ENCODE measurements at places on chromosomes 13 and 19. TPM values are rescaled to one million over a fixed set of nuclear protein-coding genes. Genes with fewer than 3 reads are reported as not detected.

The TMPRSS9 gene
- total RNA-seq = not detected

The THSD8 gene
- 2.7 TPM for total RNA-seq

The KLHL1 gene
- total RNA-seq = not detected

The MBD3L3 gene
- not detected for total RNA-seq

The ZNF491 gene
- 2.8 TPM for total RNA-seq

The OR7C1 gene
- not detected for total RNA-seq

The CAMSAP3 gene
- 60.5 TPM for total RNA-seq

The ZNF497 gene
- total RNA-seq = 1.2 TPM

GRCh38 chr13:77740097-77740735, 42.7 kb downstream of the SLAIN1 start:
- no peak for DNase-seq

GRCh38 chr13:34900288-34900739, 41.8 kb upstream of the NBEA start:
- no peak for DNase-seq

DNA sequence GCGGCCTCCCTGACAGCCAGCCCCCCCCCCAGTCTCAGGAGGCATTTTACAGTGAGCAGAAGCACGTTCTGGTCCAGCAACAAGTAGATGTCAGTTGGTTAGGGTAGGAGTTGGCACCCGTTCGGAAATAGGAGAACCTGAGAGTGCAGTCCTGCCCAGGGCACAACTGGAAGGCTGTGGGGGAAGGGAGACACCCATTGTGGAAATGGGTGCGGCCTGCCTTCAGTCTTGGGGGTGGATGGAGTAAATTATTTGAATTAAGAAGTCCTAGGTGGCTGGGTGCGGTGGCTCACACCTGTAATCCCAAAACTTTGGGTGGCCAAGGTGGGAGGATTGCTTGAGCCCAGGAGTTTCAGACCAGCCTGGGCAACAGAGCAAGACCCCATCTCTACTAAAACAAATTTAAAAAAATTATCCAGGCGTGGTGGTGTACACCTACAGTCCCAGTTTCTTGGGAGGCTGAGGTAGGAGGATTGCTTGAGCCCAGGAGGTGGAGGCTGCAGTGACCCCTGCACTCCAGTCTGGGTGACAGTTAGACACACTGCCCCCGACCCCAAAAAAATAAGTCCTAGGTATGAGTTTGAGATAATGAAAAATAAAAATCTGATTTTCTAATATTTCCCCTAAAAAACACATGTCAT, 1.2 kb downstream of the CIRBP start:
- DNase-seq = peak; percentile 60

DNA sequence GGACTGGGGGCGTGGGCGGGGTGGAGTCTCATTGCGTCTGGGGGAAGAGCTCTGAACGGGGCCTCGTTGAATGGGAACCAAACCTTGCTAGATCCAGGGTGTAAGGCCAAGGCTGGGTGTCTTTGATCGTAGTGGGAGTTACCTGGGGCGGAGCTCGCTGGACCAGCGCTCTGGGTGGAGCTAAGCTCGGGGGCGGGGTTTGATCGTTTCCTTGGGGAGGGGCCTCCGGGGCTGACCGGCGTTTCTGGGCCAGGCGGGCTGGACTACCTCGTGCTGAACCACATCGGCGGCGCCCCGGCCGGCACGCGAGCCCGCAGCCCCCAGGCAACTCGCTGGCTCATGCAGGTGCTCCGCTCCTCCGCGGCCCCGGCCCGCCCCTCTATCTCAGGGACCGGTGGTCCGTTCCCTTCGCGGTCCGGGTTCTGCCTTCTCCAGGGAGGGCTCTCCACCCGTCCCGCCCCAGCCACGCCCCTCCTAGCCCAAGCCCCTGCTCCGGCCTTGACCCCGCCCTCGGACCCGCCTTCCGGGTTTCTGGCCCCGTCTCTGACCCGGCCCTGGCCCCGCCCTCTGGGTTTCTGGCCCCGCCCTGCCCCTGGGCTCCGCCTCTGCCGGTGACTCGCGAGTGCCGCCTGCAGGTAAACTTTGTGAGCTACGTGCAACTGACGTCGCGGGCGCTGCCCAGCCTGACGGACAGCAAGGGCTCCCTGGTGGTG, 3.3 kb upstream of the RPL36 start:
- DNase-seq = peak; percentile 99

DNA sequence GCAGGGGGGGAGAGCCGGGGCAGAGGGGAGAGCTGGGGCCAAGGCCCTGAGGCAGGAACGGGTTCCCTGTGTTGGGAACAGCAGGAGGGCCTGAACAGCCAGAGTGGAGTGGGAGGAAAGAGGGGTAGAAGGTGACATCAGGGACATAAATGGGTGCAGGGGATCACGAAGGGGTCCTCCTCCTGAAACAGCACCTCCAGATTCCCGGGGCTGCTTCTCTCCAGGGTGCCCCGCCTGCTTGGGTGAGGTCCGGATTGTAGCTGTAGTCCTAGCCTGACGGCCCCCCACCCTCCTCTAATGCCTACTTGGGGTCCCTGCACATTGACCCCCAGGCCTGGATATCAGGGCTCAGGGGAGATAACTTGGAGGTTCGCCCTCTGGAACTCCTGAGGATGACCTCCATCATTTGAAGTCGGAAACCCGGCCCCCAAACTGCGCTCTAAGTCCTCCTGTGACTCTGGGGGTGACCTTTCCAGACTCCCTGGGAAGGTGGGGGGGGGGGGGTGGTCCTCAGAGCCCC, 473 bp upstream of the SCN1B start:
- no peak for DNase-seq

- DNase-seq = no peak
Observed at GRCh38 chr13:89034015-89034414, 1362.8 kb downstream of the SLITRK5 start.

- no peak for DNase-seq
Observed at GRCh38 chr13:112732679-112733078, 42.8 kb downstream of the ATP11A start.

- no peak for DNase-seq
Observed at GRCh38 chr19:28956961-28957360, 256.0 kb downstream of the UQCRFS1 start.

DNA sequence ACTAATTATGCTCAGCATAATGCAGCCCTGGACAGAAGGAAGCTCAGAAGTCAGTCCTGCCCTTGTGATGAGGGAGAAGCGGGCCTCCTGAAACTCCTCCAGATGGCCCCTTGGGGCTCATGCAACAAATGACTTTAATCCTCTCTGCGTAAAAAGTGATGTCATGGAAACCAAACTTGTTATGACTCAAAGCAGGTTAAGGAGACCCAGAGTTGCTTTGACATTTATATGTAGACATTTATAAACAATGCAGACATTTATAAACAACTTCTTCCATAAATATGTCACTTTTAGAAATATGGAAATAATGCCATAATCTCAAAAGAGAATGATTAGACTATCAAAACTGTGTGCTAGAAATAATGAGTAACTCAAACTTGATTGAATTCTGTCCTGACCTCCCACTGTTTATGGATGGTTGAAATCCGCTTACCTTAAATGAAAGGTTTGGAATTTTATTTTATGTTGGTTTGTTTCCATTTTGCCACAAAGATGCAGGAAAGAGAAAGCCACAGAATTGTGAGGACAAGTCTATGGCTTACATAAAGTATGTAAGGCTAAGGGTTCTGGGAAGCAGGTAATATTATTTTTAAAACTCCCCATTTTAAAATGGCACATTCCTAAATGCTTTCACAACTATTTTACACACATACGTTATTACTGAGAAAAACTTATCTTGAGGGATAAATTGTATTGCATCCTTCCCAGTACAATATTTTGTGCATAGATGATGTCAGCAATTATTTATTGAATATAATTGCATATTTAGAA, 73.7 kb downstream of the CYSLTR2 start:
- DNase-seq = no peak

DNA sequence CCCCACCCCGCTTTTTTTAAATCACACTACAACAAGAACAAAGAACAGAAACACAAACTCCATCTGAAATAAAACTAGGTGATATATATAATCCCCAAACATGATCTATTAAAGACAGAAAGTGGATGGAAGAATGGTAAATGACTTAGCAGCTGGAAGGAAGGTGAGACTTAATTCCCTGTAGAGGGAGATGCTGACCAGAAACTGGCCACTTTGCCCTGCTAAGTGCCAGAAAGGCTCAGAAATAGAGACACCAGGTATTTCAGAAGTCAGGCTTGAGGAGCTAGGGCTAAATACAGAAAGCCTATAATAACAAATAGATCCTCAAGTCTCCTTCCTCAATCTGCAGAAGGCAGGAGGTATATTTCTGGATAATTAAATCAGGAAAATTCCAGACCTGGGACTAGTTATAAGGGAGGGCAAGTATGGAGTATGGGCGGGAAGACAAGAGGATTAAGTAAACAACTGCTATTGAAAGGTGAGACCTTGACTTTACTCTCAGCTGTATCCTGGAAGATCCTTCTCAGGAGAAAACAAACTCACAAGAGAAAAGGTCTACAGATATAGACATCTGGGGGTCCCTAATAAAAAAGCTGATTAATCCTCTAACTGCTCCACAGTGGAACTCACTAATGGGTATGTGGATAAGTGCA, 32.2 kb downstream of the MTRF1 start:
- DNase-seq = no peak

GRCh38 chr19:23822735-23823134, 64.0 kb upstream of the ZNF681 start:
- no peak for DNase-seq

DNA sequence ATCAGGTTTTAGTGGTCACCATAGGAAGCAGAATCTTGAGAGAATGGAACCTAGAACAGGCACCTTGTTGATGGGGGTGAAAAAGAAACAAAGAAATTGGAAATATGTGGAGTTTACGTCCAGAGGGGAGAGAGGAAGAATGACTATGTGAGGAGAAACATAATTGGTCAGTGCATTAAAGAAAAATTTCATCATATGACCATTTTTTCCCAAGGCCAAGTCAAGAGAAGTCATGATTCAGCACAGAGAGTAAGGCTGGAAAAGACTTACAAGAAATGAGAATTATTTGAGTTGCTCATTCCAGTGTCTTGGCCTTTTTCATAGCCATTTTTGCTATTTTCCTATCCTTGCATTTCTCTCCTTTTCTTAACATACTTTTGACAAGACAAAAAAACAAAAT, 421.7 kb downstream of the EFNB2 start:
- no peak for DNase-seq

DNA sequence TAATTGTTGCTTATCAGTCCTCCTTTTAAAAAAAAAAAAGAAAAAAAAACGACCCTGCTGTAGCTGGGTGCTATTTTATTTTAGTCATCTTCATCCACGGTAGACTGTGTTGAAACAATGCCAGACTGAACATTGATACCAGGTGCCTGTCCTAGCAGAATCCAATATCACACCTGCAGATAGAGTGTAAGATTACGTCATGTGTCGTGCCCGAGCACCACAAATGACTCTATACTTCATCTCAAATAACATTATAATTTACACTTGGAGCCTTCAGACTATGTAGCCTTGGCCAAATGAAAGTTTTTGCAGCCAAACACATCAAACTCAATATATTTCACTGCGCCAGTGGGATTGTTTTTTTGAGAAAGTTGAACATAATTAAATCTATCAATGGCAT, 410.6 kb downstream of the FGF9 start:
- DNase-seq = no peak
